MM.1S (cell line): ENCODE measurements at places on chromosomes 16 and 17.
A peak's percentile ranks its signal among the peaks of the same experiment; 100 is the strongest.

DNA sequence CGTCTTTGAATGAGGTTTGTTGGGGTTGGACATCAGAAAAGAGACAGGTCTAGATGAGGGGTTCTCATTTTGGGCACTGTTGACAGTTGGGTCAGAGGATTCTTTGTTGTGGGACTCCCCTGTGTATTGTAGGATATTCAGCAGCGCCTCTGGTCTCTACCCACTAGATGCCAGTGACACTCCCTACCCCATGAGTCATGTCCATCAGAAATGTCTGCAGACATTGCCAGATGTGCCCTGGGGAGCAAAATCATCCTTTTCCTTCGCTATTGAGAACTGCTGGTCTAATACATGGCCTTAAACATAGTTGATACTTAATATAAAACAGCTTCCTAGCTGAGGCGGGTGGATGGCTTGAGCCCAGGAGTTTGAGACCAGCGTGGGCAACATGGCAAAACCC lies 3.1 kb downstream of the ABAT start:
- DNase-seq: no peak

DNA sequence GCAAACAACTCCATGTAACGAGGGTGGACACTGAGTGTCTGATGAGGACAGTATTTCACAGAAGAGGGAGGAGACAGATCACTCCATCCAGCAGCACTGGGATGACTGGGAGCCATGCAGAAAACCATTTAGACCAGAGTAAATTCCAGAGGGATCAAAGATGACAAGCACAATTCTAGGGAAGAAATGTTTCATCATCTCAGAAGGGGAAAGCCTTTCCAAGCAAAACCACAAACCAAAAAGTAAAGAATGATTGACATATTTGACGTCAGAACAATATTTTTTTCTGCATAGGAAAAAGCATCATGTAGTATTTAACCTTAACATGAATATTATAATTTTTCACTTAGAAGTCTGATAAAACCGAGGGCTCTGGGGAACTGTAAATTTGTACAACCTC lies 4.8 kb downstream of the DNASE1 start:
- DNase-seq: no peak

- DNase-seq: no peak
Measured at GRCh38 chr17:17518014-17518413, 21.8 kb upstream of the RASD1 start.

DNA sequence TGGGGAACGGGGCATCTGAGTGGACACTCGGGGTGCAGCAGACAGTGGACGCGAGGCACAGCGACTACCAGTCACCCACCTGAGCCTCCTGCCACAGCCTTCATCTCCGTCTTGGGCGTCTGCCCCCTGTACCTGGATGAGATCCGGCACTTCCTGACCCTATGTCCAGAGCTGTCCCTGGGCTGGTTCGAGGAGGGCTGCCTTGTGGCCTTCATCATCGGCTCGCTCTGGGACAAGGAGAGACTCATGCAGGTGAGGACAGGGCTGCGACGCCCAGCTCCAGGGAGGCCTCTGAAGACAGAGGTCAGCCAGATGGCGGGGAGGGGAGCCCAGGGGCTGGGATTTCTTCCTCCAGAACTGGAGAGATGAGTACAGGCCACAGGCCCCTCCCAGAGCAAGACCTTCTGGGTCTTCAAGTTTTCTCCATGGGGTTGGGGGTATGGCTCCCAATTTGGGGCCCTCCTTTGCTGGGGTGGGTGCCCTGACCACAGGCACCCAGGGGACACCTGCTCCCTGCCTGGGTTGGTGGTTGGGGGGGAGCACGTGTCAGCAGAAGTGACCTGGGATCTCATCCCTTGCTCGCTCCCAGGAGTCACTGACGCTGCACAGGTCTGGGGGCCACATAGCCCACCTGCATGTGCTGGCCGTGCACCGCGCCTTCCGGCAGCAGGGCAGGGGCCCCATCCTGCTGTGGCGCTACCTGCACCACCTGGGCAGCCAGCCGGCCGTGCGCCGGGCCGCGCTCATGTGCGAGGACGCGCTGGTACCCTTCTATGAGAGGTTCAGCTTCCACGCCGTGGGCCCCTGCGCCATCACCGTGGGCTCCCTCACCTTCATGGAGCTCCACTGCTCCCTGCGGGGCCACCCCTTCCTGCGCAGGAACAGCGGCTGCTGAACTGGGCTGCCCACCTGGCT lies 1.9 kb downstream of the AANAT start:
- no peak for DNase-seq

- no peak for DNase-seq
Measured at GRCh38 chr17:21066394-21066793, 23.6 kb upstream of the USP22 start.

DNA sequence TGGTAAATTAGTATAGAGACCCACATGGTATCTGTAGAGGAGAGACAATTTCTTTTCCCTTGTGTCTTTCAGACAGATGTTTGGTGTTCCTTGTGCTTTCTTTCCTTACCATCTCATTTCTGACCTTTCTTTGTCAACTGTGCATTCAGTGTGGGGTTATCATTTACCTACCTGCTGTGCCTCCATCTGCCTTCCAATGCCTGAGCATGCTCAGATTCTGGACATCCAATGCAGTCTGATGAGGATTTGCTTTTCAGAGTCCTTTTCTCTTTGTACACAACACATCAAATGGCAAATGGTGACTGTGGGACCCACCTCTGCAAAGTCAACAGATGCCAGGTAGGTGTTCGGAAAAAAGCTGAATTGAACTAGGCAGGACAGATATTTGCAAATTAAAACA lies 364.8 kb downstream of the CA10 start:
- no peak for DNase-seq

- DNase-seq: no peak
Measured at GRCh38 chr17:75400326-75400939, 5.0 kb downstream of the GRB2 start.

DNA sequence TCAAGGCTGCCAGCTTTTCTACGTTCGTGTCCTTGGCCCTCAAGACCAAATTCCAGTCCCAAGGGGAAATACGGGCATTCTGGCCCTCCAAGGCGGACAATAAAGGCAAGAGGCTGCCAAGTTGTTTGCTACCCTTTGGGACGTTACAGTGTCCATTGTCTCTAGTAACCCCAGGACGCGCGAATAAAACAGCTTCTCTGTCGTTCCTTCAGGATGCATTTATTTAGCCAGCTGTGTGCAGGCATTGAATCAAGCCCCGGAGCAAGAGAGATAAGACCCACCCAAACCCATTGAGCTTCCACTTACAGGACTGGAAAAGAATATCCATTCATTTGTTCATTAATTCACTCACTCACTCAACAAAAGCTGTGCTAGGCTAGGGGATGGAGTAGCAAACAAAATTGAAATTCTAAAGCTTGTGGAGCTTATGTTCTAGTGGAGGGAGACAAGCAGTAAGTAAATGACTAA lies 656 bp downstream of the MRPL58 start:
- DNase-seq: no peak

GRCh38 chr17:62653002-62653825 lies 25.7 kb downstream of the MRC2 start:
- peak; percentile 34 for DNase-seq

DNA sequence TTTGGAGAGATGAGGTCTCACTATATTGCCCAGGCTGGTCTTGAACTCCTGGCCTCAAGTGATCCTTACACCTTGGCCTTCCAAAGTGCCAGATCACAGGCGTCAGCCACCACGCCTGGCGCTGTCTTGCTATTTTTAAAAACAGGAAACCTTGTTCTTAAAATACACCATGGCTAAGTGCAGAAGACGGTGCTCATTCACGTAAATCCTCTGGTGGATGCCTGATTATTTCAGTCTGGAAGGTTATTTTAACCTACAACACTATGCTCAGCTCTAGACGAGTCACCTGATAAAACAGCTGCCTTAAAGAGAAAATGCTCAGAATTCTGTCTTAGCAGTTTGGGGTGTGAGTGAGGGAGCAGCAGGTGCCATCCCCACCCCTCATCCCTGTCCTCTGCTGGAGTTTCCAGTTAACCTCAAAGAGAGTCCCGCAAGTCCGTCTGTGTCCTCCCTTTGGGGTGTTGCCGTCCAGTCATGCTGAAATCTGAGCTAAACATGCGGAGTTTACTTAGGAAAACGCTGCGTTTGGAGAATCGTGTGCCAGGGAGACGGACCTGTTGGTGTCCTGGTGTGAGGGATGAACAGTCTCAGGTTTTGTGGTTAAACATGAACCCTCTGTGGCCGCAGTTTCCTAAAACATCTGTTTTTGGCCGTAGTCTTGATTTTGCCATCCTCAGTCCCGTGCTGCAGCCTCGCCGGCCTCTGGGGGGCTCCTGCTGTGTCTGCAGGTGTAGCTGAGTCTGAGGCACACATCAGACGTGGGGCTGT lies 17.1 kb downstream of the SPG7 start:
- DNase-seq: peak; percentile 68

DNA sequence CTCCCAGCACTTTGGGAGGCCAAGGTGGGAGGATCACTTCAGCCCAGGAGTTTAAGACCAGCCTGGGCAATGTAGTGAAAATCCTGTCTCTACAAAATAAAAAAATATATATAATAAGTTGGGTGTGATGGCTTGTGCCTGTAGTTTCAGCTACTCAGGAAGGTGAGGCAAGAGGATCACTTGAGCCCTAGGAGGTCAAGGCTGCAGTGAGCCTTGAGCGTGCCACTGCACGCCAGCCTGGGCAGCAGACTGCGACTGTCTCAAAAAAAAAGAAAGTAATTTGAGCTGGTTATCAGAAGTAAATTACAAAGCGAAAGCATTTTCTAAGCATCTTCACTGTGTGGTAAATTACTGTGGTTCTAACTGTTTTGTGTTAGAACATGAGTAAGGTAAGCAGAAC lies 66.2 kb downstream of the NQO1 start:
- DNase-seq: no peak

GRCh38 chr17:76034428-76035350 lies 7.6 kb upstream of the EVPL start:
- no peak for DNase-seq

- peak; percentile 79 for DNase-seq
Measured at GRCh38 chr17:41647940-41648410, 23.6 kb upstream of the KRT17 start.

DNA sequence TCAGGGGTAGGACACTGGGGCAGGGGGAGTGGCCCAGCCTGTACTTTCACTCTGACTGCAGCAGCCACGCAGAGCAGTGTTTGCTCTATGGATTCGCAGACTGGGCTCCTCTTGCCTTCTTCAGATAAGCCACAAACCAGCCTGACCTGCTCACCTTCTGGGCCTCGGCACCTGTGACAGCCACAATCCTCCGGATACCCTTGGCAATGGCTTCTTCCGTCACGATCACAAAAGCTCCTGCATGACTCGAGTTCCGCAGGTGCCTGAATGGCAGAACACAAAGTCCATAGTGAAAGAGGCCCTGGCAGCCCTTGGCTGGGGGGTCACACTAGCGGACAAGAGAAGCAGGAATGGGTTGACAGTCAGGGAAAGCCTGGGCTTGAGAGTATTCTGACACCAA lies 3.8 kb upstream of the EXOSC6 start:
- DNase-seq: no peak

DNA sequence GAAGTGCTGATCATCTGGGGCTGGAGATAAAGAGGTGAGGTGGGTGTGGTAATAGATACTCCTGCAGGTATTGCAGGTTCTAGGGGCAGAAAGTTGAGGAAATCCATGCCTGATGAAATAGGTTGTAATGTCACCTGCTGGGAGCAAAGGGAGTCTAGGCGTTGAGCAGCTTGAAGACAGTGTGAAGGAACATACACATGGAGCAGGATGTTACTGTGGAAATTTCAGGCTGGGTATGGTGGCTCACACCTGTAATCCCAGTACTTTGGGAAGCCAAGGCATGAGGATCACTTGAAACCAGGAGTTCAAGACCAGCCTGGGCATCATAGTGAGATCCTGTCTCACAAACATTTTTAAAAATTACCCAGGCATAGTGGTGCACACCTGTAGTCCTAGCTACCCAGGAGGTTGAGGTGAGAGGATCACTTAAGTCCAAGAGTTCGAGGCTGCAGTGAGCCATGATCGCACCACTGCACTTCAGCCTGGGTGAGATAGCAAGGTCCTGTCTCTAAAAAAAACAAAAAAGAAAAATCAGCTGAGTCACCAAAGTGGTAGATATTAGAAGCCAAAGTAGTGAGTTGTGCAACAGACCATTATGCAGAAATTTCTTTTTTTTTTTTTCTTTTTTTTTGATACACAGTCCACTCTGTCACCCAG lies 9.1 kb upstream of the CRYBA1 start:
- no peak for DNase-seq
